ENCODE measurements at places on chromosomes 4 and X.

DNA sequence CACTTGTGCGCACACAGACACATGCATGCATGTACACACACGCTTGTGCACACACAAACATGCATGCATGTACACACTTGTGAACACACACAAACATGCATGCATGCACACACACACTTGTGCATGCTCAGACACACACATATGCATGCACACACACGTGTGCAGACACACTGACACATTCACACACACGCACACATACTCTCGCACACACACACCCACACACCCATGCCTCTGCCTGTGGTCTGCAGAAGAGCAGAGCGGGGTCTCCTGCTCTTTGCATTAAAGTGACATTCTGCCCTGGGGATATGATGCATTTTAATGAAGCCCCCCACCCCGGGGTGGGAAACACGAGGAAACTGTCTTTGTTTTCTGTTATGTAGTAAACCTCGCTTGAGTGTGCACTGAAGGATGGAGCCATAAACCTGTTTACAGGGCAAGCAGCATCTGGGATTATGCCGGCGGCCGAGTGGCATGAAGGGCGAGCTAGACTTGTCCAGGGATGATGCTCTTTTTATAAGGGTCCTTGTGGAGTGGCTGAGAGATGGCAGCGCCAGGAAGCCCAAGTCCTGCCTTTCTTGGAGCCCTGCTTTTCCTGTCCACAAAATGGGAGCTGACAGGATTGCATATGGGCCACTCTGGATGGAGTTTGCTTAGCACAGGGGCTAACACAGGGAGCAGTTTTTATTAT is 17.8 kb downstream of the PSAPL1 start:
- DNase-seq, result no peak

DNA sequence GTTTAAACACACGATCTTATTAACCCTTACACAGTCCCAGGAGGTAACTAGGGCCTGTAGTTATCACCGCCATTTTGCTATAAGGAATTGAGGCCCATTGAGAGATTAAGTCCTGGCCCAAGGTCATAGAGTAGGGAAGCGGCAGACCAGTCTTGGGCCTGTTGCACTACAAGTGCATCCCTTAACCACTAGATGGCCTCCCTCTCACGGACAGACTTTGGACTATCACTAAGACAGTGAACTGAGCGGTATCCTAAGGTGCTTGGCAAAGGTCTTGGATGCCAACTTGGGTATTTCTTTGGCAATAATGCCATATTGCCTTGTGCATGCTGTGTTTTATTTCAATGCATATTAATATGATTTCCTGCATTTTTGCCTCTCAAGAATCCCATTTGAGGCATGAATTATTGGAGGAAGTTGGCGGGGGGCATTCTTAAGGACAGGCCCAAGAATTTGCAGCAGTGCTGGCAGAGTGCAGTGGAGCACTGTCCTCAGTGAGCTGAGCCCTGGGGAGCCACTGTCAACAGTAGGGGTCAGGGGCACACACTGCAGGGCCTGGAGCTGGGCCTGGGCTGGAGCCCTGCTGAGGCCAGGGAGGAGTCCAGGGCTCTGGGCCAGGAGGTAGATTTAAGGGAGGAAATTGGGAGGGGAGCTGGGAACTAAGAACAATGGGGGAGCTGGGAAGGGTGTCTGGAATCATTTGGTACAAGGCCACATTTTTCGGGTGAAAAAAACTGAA is 147.4 kb downstream of the SMIM20 start:
- no peak for DNase-seq

DNA sequence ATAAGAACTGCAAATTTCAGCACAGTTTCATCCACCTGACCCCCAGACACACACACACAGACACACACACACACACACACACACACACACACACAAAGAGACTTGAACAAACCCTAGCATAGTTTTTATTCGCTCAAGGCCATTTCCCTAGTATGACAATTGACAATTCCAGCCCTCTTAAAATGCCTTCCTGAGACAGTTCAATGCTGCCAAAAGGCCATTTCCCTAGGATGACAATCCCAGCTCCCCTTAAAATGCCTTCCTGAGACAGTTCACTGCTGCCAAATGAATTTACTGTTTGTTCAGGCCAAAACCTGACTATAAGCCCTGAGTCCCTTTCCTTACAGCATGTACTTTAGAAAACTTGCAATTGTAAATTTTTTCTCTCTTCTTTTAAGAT is 259.5 kb upstream of the SLC7A11 start:
- DNase-seq, result no peak

- DNase-seq, result no peak
Measured at GRCh38 chrX:50723006-50723405, 91.0 kb downstream of the SHROOM4 start.

All from fibroblast of skin of left biceps (primary cell).